ENCODE measurements at places on chromosomes 4 and X.

DNA sequence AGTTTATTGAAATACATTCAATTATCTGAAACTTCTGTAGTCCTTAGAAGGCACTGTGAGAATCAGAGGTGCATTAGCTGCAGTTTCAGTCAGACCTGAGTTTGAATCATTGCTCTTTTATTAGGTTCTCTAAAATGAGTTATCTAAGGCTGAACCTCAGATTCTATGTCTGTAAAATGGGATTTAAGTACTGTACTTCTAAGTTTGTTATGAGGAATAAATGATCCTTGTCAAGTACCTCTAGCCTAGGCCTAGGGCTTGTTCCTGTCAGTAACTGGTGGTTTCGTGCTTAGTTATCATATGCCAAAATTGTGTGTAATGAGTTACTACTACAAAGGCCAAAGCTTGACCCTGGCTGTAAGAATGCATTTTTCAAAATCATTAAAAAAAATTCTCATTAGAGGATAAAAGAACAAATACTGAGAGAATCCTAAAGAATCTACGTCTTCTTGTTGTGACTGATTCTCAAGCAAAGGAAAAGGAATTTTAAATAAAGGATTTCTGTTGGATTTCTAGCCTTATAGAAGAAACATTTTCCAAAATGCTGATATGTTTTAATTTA is 65.8 kb downstream of the SLIT2 start:
- no peak for DNase-seq

GRCh38 chr4:24644983-24645764 is 60.8 kb upstream of the DHX15 start:
- no peak for DNase-seq

- DNase-seq: peak; percentile 26
These were observed 6.8 kb upstream of the IQSEC2 start for GRCh38 chrX:53288189-53288588.

GRCh38 chr4:91769912-91770311 is 533.9 kb upstream of the GRID2 start:
- no peak for DNase-seq

- no peak for DNase-seq
These were observed 11.3 kb upstream of the SLC25A6 start for GRCh38 chrX:1403228-1403627.

DNA sequence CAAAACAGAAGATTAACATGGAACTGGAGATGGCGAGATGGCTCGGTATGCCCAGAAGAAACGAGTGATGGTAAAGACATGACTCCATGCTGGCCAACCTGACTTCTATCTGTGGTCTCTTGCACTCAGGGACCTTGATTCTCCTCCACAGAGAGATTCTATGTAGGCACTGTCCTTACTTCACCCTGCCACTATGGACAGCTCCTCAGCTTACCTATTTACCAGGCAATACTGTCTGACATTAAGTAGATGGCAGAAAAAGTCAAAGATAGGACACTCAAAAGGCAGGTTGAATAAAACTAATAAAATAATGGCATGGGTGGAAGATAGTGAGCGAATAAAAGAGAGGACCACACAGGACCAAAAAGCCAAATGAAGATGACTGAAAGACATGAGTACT is 35.2 kb upstream of the NDNF start:
- no peak for DNase-seq

GRCh38 chrX:150465326-150465725 is 102.2 kb downstream of the MAMLD1 start:
- no peak for DNase-seq

DNA sequence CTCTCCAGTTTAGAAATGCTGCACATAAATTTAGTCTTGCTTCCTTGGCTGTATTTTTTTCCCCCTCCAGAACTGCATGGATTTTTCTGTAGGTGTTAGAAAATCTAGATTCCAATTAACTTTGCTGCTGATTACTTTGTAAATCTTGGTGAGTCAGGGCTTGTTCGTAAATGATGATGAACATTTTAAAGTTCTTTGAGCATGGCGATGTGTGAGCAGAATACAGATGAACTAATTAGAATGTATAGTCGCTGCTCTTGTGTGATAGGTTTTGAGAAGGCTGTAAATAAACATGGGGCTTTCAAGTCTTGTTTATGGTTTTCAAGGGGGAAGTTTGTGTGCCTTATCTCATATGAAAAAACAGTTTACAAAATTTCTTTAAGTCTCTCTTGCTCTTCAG is 23.3 kb downstream of the LIMCH1 start:
- DNase-seq: no peak

DNA sequence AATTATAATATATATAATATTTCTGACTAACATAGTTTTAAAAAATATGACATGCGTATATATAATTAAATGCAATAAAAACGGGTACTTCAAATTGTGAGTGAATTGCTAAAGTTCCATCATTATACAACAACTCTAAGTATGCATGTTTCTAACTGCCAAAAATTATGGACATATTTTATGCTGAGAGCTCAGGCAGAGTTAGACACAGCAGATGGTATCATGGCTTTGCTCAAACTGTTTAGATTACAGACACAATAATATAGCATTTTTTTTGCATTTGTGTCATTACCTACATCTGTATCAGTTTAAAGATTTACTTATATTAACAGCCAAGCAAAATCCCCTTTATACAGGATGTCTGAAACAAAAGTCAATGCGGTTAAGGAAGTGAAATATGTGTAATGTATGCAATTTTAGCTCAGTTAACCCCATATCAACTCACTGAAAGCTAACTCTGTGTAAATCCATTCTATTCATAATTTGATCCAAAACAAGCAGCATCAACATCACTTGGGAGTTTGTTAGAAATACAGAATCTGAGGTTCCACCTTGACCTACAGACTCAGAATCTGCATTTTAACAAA is 119.1 kb upstream of the CNKSR2 start:
- no peak for DNase-seq

DNA sequence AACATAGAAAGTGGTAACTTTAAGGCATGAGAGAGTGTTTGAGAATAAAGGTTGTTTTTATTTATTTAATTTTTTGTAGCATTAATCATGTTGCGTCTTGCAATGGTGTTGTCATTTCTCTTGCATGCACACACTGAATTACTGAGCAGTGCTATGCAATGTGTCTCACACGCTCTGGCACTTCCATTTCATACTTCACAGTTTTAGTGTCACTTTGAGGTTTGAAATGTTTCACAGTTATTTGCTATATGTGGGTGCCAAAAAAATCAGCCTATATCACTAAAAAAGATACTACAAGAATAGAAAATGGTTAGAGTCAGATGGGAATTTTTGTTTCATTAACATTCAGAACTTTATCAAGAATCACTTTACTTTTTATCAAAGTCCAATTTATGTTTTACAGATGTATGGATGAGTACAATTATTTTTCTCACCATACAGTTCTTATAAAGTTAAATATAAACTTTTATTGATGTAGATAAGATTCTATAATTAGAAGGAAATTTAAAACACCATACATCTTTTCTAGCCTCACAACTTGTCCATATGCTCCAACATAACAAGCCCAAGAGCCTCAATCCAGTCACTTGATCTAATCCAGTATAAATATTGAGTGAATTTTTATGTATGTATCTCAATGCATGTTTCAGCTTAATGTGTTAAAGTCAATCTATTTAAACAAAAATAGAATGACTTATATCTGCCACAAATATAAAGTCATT is 114.0 kb downstream of the IQCM start:
- no peak for DNase-seq

DNA sequence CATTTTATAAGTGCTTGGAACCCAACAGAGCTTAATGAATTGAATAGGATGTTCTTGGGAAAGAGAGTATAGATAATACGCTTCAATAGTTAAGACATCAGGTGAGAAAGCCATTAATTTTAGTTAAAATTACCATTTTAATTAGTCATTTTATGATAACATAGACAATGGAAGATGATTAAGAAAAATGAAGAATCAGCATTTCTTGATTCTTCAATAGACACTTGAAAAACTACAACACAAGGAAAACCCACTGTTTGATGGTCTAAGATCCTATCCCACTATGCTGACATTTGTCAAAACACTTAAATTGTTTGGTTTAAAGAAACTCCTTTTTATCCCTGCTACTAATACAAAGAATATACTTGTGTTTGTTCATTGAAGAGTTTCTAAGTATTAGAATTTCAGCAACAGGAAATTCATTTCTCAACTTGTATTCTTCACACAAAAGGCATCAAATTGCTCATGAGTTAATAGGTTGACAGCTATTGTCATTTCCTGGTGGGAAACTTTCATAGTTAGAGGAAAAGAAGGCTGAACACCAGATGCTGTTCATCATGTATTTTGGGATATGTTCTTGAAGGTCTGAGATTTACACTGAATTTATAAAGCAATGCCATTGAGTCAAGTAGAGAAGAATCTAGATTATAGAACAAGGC is 9.6 kb upstream of the CXCL2 start:
- no peak for DNase-seq

DNA sequence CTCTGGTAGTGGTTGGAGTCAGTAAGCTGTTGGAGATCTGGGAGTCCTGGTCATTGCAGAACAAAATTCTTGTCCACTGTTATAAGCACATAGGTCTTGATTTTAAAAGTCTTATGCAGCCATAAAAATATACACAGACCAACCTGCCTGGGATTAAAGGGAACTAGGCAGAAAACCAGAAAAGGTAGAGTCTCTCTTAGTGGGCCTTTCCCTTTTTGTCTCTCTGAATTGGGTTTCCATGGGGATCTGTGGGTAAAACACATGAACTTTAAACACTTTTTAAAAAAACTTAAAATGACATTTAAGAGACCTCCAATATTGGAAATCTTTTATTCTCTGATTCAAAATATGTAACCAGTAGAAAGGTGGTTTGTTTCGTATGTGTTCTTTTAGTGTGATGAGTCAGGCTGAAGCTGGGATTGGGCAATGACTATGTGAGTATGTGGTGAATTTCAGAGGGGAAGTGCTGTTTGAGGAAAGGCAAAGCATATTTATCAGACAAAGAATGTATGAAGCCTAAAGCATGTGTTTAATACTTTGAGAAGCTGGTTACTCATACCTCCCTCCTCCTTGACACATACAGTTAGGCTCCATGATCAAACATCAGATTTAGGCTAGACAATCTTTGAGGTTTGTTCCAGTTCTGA is 29.6 kb downstream of the SLC16A2 start:
- DNase-seq: peak; percentile 90

DNA sequence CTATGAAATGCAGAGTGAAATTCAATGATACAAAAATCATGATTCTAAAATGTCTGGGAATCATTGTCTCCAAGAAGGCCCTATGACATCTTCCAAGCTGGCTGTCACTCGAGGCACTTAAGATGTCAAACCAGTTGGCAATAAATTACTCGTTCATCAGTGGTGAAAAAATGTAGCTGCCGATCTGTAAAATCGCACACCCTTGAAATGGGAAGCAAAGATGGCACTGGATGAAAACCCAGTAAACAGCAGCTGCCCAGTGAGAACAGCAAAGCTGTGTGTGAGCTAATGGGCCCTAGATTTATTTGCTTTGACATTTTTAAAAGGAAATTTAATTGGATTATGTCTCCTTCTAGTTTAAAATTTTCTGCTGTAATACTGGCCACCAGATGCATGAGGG is 181.9 kb upstream of the NDP start:
- DNase-seq: no peak

- DNase-seq: no peak
These were observed 871.1 kb upstream of the SLIT2 start for GRCh38 chr4:19380600-19380999.

DNA sequence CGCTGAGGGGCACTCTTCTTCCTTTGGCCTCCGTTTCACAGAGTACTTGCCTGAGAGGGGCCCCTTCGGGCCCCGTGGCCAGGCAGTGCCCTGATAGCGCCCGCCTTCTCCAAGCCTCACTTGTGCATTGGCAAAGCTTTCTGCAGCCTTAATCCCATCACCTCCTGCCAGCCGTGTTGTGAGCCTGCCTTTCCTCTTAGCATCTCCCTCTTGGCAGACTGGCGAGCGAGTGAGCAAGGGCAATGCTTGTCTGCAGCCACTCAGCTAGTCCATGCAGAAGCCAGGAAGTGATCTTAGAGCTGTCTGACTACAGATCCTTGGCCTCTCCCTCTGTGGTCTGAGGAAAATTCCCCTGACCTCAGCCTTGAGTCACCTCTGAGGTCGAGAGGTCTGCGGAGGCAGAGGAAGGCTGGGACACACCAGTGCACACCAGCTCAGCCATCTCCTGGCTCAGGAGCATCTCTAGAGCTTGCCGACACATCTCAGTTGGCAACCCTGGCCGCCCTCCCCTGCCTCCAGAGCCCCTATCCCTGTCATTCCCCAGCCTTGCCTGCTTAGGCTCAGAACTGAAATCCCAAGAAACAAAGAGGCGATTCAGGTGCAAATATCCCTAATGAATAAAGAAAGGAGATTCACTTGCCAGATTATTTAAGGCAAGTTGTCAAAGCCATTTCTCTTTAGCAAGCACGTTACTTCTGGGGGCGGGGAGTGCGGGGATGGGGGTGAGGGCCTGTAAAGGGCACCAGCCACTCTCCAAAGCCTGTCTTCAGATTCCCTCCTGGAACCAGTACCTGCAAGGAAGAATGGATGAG is 143.5 kb upstream of the MAMLD1 start:
- peak; percentile 87 for DNase-seq

DNA sequence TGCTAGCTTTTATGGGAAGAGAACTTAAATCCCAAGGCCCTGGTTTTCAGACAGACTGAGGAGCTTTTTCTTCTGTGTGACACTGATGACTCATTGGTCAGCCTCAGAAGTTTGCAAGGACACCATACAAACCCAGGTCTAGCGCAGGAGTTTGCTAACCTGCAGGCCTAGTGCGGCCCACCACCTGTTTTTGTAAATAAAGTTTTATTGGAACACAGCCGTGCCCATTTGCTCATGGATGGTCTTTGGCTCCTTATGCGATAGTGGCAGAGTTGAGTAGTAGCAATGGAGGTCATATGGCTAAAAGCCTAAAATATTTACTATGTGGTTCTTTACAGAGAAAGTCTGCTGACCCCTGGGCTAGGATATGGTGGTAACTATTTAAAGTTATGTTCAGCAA is 98.3 kb downstream of the STOX2 start:
- DNase-seq: no peak

- no peak for DNase-seq
These were observed 51.8 kb downstream of the LDB2 start for GRCh38 chr4:16846540-16847117.

DNA sequence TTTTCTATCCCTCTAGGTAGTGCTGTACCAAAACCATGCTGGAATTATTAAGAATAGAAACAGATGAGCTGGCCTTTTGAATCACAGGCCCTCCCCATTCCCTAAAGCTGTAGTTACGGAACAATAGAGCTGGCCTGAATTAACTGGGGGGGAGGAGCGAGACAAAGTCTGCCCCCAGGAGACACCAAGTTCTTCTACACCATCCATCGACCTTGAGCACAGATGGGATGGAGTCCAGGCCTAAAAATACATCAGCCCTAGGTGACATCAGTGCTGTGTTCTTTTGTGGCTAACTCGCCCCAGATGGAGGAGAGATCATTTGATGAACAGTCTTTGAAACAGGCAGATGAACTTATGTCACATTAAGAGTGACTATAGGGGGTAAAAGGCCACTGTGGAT is 49.6 kb downstream of the LHFPL1 start:
- no peak for DNase-seq

- no peak for DNase-seq
These were observed 25.4 kb upstream of the GLRB start for GRCh38 chr4:157050561-157050960.
